NCI-H748 treated with DMSO at 0.1 percent for 48 hours (cell line): ENCODE measurements at places on chromosomes 1 and 21.

- DNase-seq, result no peak
Observed at GRCh38 chr1:171140956-171141687, 44.0 kb upstream of the FMO2 start.

- no peak for DNase-seq
Observed at GRCh38 chr1:89550995-89551394, 26.4 kb downstream of the LRRC8B start.

DNA sequence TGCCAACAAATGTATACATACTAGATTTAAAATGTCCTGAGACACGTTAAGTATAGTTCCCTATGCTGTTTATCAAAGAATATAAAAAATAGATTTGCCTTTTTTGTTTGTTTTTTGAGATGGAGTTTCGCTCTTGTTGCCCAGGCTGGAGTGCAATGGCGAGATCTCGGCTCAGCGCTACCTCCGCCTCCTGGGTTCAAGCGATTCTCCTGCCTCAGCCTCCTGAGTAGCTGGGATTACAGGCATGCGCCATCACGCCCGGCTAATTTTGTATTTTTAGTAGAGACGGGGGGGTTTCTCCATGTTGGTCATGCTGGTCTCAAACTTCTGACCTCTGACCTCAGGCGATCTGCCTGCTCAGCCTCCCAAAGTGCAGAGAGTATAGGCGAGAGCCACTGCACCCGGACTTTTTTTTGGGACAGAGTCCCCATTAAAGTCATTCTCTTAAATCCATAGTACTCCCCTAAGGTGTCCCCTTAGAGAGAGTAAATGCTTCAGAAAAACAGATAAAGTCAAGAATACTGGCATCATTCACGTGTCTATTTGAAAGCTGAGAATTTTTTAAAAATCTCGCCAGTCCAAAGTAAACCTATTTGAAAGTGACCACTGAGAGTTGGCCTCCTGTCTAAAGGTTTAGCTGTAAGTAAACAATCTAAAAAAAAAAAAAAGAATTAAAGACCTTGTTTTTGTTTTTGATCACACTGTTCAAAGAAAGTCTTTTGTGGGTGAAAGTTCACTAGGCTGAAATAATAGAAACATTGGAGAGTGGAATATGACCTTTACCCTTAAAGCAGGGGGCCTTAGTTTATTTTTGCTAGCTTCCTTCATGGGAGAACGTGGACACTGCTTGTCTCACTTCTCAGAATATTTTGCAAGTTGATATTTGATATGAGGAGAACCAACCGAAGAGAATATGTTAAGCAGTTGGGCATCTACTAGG, 48.0 kb upstream of the SLC16A1 start:
- DNase-seq, result no peak

DNA sequence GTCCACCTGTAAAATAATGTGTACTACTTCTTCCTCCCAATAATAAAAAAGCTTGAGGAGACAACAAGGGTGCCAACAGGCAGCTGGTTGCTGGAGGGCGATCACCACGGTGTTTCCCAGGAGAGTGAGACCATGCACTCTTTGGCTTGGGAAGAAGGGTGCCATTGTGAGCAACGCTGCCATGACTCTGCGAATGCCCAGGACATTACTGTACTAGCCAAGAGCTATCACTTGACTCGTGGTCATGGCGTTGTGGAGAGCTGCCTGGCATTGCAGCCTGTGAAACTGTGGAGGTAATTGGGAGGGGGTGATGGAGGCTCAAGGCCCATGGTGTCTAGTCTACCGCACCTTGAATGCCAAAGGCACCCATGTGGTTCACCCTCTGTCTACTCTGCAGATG, 14.6 kb upstream of the PRMT2 start:
- no peak for DNase-seq

- DNase-seq, result no peak
Observed at GRCh38 chr1:19232524-19232846, 18.8 kb downstream of the EMC1 start.

DNA sequence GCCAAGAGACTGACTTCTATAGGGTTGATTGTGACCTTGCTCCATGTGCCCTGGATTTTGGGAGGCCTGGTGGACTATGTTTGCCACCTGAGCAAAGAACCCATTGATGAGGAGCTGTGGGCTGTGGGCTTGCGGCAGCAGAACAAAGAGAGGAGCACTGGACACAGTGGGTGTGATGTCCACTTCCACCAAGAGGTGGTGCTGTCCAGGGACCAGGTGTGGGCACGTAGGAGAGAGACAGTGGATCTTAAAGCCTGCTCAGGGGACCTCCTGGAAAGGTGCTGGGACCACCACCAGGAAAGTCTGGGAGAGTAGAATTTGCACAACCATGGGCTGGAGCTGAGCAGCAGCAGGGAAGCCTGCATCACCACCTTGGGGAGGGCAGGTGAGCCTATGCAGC, 106.7 kb upstream of the ETS2 start:
- no peak for DNase-seq

DNA sequence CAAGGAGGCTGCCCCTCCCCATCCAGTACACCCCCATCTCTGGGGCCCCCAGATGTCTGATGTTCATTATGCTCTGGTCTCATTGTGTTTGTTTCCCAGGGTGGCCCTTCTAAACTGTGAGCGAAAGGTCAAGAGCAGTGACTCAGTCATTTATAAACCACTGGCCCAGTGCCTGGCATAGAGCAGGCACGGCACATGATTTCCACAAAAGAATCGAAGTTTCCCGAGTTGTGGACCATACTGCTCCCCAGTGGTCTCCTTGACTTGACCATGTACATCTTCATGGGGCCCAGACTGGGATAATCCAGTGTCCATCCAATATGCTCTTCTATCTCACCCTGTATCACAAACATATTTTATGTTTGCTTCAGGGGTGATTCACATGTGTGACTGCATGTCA, 153.3 kb downstream of the NR5A2 start:
- no peak for DNase-seq

- DNase-seq, result no peak
Observed at GRCh38 chr1:88787023-88787903, 103.2 kb downstream of the PKN2 start.

GRCh38 chr1:86205741-86206140, 49.2 kb upstream of the COL24A1 start:
- DNase-seq, result no peak

DNA sequence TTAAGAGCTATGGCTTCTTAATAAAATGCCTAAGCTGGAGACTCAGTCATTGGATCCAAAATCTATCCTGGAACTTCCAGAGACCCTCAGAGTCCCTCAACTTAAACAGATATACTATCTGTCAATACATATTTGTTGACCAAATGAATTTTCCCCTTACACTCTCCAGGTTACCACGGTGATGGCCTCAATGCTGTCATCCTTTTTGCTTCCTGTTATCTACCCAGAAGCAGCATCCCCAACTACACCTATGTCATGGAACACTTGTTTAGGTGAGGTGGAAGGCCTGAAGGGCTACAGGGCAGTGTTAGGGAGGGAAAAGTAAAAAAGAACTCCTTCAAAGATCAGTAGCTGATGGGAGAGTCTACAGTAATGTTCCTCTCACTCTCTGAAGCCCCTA, 4.4 kb upstream of the C1orf56 start:
- no peak for DNase-seq
